Activated CD4-positive, alpha-beta T cell treated with anti-CD3 and anti-CD28 coated beads, Interleukin-2, Interleukin-6, amounts not matched to agents 100 ng/mL and 50 ng/mL, durations not matched to agents 16 hours and 8 hours (primary cell): ENCODE measurements at places on chromosomes 4 and X.

GRCh38 chr4:170414961-170415360, 325.2 kb upstream of the AADAT start:
- no peak for DNase-seq

- DNase-seq: no peak
Measured at GRCh38 chr4:172865103-172865502, 303.5 kb upstream of the GALNT7 start.

GRCh38 chrX:115948018-115948923, 222.3 kb upstream of the AGTR2 start:
- peak; percentile 14 for DNase-seq

- no peak for DNase-seq
Measured at GRCh38 chrX:13494562-13494961, 74.8 kb upstream of the EGFL6 start.

- DNase-seq: no peak
Measured at GRCh38 chr4:24094726-24095125, 204.9 kb upstream of the PPARGC1A start.
